ENCODE measurements at places on chromosomes 4 and X.
A peak's percentile ranks its signal among the peaks of the same experiment; 100 is the strongest.

DNA sequence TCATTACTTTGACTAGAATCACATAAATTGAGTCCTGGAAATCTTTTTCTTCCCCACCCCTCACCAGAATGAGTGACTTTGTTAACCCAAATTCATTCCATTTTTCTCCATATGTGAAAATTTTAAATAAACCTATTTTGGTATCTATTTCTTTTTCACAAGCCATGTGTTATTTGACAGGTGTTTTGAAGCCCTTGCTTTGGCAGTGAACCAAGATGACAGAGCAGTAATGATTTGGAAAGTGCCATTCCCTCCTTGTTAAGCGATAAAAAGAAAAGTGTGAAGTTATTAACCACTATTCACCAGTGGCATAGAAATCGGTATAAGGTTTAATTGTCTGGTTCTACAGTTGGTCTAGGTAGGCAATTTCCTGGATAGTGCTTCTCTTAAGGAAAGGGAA lies 66.1 kb downstream of the POLA1 start:
- no peak for DNase-seq

- DNase-seq: no peak
Measured at GRCh38 chr4:7841894-7842293, 97.8 kb downstream of the AFAP1 start.

DNA sequence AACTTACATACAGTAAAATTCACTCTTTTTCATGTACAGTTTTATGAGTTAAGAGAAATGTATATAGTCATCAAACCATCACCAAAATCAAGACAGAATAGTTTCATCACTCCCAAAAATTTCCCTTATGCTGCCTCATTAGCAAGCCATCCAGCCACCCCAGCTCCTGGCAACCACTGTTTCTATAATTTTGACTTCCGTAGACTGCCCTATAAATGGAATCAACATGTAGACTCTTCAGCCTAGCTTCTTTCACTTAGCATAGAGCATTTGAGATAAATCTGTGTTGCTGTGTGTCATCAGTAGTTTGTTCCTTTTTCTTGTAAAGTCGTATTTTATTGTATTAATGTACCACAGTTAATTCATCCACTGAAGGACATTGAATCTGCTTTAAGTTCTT lies 23.2 kb downstream of the HDX start:
- no peak for DNase-seq

GRCh38 chrX:136019226-136019625 lies 34.0 kb downstream of the SLC9A6 start:
- DNase-seq: no peak

- DNase-seq: peak; percentile 30
Measured at GRCh38 chr4:124711471-124712371, 811 bp downstream of the ANKRD50 start.

- no peak for DNase-seq
Measured at GRCh38 chr4:146183209-146183608, 7.7 kb downstream of the LSM6 start.

DNA sequence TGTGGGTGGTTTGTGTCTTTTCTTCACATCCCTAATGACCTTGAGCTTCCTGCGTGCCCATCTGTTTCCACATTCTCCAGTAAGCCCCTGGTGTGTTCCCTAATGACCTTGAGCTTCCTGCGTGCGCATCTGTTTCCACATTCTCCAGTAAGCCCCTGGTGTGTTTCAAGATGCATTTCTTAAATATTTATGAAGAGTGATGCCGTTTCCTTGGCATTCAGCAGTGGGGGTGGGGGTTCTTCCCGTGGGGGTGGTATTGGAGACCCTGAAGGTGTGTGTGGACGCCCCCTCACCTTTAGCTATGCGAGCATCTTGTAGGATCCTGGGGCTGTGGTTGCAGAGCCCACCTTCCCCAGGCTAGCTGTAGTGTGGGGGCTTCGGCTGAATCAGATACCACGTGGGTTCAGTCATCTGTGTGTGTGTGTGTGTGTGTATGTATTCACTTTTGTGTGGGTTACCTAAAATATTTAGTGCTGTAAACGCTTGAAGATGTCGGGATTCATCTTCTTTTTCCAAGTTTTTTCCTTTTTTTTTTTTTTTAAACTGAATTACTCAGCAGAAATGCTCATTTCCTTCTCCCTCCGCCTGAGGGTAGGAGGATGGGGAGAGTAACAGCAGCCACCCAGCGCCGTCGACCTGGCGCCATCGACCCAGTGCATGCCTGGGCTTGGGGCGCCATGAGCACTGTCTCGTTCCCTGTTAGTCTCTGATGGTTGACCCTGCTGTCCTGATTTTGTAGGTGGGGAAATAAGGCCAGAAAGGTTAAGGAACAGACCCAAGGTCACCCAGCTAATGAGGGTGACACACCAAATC lies 9.9 kb downstream of the NSG1 start:
- no peak for DNase-seq

DNA sequence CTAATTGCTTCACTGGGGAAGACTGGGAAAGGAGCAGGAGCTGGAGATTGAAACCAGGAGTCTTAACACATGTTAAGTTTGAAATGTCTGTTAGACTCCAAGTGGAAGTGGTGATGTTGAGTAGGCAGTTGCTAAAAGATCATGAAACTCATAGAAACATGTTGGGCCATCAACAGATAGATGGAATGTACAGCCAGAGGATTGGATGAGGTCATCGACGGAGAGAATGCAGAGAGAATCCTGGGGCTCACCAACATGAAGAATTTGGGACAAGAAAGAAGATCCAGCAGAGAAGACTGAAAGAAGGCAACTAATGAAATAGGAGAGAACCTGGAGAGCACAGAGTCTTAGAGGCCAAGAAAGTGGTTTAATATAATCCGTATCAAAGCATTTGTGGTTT lies 19.4 kb upstream of the TSPAN5 start:
- DNase-seq: no peak

DNA sequence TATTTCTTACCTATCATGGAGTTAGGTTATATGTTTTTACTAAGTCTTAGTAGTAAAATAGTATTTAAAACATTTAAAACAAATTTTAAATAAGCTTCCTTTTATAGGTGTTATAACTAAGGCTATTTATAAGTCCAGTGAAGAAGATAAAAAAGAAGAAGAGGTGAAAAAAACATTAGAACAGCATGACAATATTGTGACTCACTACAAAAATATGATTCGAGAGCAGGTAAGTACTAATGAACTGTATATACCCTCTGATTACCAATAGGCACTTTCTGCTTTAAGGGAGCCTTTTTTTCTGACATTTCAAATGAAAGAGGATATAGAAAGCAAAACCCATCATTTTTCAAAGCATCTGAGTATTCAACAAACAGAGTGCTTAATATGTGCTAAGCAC lies 76.6 kb downstream of the USO1 start:
- DNase-seq: no peak

GRCh38 chr4:150625033-150625432 lies 43.1 kb downstream of the MAB21L2 start:
- DNase-seq: no peak

- peak; percentile 76 for DNase-seq
Measured at GRCh38 chrX:153818571-153819383, 11.6 kb downstream of the PDZD4 start.

- no peak for DNase-seq
Measured at GRCh38 chrX:113741744-113742143, 842.1 kb upstream of the HTR2C start.

DNA sequence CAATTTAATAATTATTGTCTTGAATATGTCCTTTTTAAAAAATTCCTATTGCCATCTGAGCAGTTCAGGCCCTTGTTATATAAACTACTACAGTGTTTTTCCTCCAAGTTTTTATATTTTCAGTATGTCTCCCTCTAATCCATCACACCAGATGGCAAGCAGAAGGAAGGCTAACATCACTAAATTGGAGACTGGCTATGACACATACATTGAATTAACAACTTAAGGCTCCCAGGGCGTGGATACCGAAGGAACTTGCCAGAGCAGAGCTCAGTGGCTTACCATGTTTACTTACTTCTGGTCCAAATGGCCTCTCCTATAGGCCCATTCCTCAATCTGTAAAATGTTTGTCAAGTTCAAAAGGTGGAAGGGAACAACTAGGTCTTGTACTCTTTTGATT lies 13.0 kb downstream of the MAGEB1 start:
- DNase-seq: no peak

DNA sequence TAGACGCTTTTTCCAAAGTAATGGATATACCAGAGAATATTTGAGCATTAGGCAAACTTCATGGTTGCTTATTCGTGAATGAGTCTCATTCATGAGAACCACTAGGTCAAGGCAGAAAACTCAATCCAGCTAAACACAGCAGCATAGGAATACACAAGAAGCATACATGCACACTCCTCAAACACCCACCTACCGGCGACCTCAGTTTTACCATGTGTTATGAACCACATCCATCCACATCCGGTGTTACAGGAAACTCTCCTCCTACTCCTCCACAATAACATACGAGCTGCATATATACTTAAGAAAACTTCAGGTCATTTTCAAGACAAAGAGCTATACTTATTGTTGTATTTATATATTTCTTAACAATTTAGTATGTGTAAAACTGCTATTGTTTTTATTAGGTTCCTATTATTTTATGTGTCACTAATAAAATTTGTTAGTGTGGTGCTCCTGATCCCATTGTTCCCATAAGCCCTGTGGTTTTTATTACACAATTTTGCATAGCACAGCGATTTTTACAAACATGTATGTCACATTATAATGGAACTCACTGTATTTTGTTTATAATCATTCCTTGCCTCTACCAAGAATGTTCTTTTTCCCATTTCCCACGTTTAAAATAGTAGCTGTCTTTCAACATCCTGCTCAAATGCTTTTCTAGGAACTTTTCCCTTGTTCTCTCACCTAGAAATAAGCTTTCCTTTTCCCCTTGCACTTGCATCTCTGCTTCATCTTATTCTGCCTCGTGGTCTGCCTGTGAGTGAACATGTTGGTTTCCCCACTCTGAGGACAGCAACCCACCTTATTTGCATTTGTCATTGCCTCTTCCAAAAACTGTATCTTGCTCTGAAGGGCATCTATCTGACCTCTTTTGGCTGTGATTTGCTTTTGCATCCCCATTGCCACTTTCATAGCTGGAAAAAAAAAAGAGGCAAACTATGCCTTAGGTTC lies 48.3 kb downstream of the STBD1 start:
- DNase-seq: peak; percentile 14

DNA sequence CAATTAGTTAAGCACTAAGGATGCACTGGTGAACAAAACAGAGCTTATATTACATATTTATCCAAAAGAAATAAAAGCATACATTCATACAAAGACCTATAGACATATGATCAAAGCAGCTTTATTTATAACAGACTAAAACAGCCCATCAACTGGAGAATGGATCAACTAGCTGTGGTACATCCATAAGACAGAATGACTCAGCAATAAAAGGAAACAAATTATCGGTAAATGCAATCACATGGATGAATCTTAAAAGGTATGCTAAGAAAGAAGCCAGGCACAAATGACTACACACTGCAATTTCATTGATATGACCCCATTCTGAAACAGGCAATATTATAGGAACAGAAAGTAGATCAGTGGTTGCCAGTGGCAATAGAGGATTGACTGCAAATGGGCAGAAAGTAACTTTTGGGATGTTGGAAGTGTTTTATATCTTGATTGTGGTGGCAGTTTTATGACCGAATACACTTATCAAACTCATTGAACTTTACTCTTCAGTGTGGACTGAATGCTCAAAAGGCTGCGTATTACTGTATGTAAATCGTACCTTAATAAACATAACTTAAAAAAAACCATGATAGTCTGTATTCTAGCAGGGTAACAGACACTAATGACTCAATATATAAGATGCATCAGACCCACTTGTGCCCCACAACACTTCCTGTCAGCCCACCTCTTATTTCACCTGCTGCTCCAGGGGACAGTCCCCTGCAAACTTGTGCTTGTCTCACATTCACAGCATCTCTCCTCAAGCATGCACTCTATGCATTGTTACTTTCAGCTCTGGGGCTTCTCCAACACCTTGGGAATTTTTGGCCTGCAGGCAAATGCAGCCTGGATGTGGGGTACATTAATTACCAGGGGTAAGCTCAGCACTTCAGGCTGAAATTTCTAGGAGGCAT lies 59.1 kb downstream of the MID1IP1 start:
- DNase-seq: no peak

DNA sequence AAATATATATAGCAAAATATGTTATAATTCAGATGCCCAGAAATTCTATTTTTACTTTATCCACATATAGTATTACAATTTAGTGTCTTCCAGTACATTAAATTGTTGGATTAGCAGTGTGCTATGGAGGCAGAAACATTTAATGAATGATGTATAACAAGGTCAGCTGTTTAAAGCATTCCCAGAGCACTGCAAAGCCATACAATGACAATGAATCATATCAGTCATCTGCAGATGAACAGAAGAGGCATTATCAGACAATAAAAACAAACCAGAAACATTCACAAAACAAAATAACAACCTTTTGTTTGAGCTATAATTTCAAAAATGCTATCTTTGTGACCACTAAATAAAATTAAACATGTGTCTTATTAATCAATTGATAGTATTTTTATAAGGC lies 524.2 kb downstream of the FAT4 start:
- no peak for DNase-seq

DNA sequence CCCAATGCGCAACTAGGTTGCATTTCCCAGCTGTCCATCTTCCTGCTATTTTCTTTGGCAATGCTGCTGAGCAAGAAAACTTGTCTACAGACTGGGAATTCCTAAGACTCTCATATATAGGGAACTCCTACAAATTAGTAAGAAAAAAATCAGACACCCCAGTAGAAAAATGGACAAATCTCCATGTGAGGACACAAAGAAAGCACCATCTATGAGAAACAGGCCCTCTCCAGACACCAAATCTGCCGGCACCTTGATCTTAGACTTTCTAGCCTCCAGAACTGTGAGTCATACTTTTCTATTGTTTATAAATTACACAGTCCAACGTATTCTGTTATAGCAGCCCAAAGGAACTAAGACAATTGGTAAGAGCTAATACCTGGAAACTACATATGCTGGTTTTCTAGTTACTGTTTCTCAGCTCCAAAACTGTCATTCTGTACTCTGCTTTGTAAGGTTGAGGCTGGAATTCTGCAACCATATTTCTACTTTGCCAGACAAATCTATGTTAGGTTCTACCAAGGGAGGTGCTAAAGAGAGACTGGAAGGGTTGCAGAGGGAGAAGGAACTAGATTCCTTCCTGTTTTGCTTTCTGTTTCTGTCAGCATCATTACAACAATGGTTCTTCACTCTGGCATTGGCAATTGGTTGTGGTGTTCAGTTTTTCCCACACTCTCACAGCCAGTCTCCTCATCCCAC lies 35.7 kb upstream of the FAM241A start:
- DNase-seq: no peak

- DNase-seq: no peak
Measured at GRCh38 chrX:39630344-39630743, 467.4 kb downstream of the BCOR start.

- no peak for DNase-seq
Measured at GRCh38 chr4:147975933-147976928, 244.3 kb downstream of the ARHGAP10 start.

GRCh38 chrX:20414066-20414465 lies 147.4 kb upstream of the RPS6KA3 start:
- no peak for DNase-seq

- no peak for DNase-seq
Measured at GRCh38 chr4:9812501-9813340, 31.3 kb downstream of the DRD5 start.

Data from CD4-positive, alpha-beta T cell treated with Interleukin-17A for 4 hours (primary cell).